Activated CD8-positive, alpha-beta memory T cell treated with anti-CD3 and anti-CD28 coated beads for 1 hour (primary cell): ENCODE measurements at places on chromosomes 5 and 9.

GRCh38 chr9:21689854-21690253 lies 112.6 kb upstream of the MTAP start:
- DNase-seq = no peak

- DNase-seq = no peak
These were observed 35.8 kb upstream of the SHISAL2B start for GRCh38 chr5:64654561-64654938.

GRCh38 chr5:3098821-3099220 lies 347.3 kb upstream of the IRX2 start:
- no peak for DNase-seq

- DNase-seq = no peak
These were observed 21.8 kb upstream of the LMX1B start for GRCh38 chr9:126591922-126592321.

GRCh38 chr9:68749135-68749534 lies 44.1 kb downstream of the PIP5K1B start:
- DNase-seq = no peak

GRCh38 chr5:74623748-74624408 lies 16.6 kb downstream of the ENC1 start:
- DNase-seq = no peak

DNA sequence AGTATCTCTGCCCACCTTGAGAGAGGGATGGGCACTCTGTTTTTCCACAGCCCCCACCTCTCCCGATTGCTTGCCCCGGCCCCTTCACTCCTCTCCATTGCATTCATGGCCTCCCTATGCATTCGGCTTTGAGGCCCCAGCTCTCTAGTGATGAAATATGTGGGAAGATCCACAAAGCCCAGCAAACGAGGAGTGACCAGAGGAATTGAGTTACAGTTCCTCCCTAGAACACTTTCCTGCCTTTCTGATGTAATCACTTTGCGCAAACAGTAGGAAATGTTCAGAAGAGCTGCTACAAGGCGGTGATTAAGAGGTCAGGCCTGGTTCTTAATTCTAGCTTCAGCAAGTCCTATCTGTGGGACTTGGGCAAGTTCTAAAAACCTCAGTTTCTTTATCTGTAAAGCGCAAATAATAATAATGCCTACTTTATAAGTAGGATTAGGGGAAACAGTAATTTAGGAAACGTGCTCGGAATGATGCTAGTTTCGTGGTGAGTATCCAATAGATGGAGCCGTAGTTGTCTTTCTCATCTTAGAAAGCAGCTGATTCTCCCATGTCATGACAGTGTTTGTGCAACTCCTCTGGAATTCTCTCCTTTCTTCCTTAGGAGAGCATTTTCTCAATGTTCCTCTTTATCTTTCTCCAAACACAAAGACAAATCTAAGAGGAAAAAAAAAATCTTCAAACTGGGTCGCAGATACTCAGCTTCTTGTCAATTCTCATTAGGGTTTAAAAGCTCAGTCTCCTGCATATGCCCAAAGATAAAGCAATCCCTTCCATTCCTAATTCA lies 99.5 kb upstream of the MSX2 start:
- no peak for DNase-seq

- no peak for DNase-seq
These were observed 297.0 kb downstream of the ARHGEF28 start for GRCh38 chr5:73922875-73923557.

DNA sequence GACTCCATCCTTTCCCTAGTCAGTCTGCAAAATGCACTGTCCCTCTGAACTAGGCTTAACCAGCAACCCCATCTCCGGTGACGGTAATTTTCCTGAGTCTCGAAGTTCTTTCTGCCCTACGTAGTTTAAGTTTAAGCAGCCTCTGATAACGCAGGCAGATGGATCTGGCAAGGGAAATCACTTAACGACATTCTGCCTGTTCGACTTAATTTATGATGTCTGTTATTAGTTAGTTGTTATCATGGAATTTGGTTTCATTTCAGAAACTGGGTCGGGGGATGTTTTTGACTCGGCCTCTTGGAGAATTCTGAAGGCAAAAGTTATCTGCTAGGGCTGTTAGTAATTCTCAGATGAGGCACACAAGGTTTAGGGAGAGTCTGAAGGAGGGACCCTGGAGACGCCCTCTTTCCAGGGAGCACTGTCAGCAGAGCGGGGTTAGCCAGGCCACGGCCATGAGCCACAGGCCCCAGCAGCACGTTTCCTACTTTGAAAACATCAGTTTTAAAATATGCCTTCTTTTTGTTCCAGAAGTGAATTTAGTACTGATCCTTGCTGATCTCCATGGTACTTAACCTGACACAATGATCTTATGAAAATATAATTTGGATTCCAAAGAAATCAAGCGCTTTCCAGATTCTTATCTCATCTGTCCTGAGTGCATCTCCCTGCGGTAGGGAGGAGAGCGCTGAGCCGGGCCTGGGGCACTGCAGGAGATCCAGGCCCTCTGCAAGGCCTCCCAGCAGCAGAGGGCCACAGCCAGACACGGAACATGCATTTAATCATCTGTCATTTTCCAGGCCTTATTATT lies 171.0 kb upstream of the OTULINL start:
- no peak for DNase-seq

GRCh38 chr5:38911933-38912332 lies 66.1 kb downstream of the OSMR start:
- no peak for DNase-seq
